BJ (cell line): ENCODE measurements at places on chromosomes 4 and X. TPM values are rescaled to one million over a fixed set of nuclear protein-coding genes. Genes with fewer than 3 reads are reported as not detected.

DNA sequence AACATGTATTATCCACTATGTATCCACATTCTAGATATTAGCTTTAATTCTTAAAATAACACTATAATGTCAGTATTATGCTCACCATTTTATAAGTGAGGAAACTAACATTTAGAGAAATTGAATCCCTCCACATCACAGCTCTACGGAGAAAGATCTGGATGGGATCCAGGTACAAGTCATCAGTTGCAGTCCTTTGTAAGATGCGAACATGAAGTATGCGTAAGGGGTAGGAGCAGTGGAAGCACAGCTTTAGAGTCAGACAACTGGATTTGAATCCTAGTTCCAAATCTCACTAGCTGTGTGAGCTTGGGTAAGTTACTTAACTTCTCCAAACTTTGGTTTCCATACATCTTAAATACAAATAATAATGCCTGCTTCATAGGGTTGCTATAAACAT is 162.5 kb downstream of the ATP10D start:
- no peak for DNase-seq

- no peak for DNase-seq
Measured at GRCh38 chrX:100829730-100830129, 9.5 kb downstream of the CSTF2 start.

The ZIC3 gene
- polyA plus RNA-seq = not detected in 2 replicates

GRCh38 chr4:173076903-173077634 is 91.5 kb upstream of the GALNT7 start:
- DNase-seq = no peak

- no peak for DNase-seq
Measured at GRCh38 chr4:120000591-120001296, 65.9 kb downstream of the MAD2L1 start.

DNA sequence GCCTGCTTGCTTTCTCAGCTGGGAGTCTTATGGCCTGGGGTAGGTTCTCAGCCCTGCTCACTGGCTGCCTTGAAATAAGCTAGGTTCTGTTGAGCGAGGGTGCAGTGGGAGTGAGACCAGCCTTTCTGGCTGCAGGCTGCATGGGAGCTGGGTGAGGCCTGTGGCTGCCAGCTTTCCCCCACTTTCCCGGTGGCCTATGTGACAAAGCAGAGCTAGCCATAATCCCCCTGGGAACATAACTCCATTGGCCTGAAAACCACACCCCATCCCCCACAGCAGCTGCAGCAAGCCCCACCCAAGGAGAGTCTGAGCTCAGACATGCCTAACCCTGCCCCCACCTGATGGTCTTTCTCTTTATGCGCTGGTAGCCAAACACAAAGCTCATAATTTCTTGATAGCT is 118.9 kb downstream of the KLHL4 start:
- no peak for DNase-seq

The SSX2 gene
- polyA plus RNA-seq = not detected in 2 replicates

DNA sequence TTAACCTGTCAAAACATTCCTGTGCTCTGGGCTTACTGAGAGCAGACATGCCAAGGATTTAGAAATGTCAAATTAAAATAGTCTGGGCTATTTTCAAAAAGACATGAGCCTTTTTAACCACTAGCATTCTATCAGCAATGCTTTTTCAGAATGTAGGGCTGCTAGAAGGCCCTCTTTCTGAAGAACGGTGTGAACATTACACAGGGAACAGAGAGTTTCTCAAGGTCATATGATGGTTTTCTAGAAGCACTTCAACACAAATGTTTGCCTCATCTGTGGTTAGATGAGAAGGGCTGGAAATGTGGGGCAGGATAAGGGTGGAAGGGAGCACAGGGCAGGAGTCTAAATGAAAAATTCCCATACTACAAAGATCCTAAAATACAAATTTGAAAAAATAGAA is 39.3 kb downstream of the GRIA3 start:
- DNase-seq = no peak

The C1QTNF7 gene
- 0.01 and 0.06 TPM in 2 replicates for polyA plus RNA-seq

DNA sequence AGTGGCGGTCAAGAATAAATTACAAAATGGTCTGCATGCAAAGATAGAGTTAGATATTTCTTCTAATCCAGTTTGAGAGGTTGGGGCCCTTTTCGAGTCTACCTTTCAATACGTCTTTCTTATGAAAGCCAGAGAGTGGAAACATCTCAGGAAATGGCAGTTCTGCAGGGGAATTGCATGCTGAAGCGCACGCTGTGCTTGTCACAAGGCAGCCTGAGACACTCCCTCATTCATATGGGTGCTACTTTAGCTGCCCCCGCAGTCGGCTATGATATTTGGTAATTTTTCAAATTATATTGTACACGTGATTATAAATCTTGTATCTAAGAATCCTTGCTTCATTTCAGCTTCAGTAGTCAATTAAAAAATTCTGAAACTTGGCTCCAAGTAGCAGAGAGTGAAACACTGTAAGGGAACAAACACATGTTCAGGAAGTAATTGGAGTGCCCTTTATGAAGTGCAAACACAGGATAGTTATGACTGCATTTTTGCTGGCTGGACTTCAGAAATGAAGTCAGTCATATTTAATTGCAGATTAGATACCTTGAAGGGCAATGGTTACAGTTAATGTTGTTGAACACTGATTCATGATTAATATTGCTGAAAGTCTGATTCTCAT is 145.5 kb upstream of the NAP1L5 start:
- DNase-seq = no peak

GRCh38 chrX:124268099-124268498 is 64.4 kb upstream of the TEX13D start:
- no peak for DNase-seq

GRCh38 chr4:158999166-158999682 is 103.7 kb upstream of the RAPGEF2 start:
- DNase-seq = no peak

DNA sequence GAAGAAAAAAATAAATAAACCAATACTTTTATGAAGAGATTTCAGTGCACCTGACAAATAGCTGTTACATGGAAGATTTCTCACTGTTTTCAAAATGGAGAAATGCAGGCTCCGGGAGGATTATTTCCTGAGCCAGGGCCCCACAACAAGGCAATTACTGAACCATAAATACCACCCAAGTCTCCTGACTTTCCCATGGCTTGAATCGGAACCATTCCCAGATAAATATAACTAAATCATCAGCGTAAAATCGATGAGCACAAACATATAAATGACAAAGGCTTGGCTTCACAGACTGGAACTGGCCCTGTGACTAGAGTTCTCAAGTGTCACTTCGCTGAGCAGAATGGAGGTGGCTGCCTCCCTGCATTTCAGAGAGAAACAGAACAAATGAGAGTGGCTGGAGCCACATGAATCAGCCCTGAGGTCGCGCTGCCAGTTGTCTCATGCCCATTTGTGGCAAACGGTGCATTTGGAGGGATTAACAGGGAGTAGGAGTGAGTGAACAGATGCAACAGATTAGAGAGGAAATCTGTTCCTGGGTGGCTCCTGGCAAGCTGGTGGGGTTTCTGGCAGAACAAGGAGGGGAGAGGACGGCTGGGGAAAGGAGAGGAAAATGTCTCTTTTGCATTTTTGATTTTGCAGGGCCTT is 57.3 kb upstream of the STIM2 start:
- no peak for DNase-seq

- no peak for DNase-seq
Measured at GRCh38 chrX:153933748-153934147, 1.1 kb downstream of the NAA10 start.

- no peak for DNase-seq
Measured at GRCh38 chr4:82640540-82640939, 78.8 kb upstream of the TMEM150C start.

- no peak for DNase-seq
Measured at GRCh38 chr4:113921089-113921794, 58.2 kb downstream of the ARSJ start.

- DNase-seq = no peak
Measured at GRCh38 chr4:108166441-108167315, 2.1 kb downstream of the LEF1 start.

DNA sequence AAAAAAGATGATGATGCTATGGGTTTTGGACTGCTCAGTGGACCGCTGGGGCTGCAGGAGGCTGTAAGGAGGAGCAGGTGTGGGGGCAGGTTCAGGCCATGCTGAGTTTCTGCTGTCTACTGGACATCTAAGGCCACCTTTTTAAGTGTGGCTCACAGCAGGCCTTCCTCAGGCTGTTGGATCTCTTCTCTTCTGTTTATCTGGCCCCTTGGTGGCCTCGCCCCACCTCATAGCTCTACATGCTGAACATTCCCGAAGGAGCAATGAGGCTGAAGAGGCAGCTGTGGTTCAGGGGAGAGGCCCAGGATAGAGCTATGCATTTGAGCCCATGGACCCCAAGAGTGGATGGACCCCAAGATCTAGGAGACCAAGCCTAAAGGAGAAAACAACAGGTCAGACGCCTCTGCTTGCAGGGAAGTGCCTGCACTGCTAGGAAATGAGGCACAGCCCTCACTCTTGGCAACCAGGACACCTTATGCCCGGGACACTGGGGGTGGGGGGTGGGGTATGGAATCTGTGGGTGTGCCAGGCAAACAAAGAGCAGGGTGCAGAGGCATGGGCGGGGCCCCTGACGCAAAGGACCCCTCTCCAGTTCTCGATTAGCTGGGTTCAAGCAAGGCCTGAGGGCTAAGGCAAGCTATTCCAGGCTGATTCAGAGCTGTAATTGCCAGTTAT is 168.9 kb downstream of the BCOR start:
- no peak for DNase-seq

The SPANXN4 gene
- polyA plus RNA-seq = not detected in 2 replicates

The RWDD4 gene
- polyA plus RNA-seq = 5.2 and 13.0 TPM in 2 replicates

- no peak for DNase-seq
Measured at GRCh38 chr4:167052631-167053091, 181.6 kb downstream of the SPOCK3 start.
